Activated effector memory CD4-positive, alpha-beta T cell treated with anti-CD3 and anti-CD28 coated beads, Interleukin-2, amount 50 U/mL, for 16 hours (primary cell): ENCODE measurements at places on chromosomes 12 and 14.

GRCh38 chr12:53868511-53868986 is 70.1 kb upstream of the HOXC13 start:
- DNase-seq, result no peak

DNA sequence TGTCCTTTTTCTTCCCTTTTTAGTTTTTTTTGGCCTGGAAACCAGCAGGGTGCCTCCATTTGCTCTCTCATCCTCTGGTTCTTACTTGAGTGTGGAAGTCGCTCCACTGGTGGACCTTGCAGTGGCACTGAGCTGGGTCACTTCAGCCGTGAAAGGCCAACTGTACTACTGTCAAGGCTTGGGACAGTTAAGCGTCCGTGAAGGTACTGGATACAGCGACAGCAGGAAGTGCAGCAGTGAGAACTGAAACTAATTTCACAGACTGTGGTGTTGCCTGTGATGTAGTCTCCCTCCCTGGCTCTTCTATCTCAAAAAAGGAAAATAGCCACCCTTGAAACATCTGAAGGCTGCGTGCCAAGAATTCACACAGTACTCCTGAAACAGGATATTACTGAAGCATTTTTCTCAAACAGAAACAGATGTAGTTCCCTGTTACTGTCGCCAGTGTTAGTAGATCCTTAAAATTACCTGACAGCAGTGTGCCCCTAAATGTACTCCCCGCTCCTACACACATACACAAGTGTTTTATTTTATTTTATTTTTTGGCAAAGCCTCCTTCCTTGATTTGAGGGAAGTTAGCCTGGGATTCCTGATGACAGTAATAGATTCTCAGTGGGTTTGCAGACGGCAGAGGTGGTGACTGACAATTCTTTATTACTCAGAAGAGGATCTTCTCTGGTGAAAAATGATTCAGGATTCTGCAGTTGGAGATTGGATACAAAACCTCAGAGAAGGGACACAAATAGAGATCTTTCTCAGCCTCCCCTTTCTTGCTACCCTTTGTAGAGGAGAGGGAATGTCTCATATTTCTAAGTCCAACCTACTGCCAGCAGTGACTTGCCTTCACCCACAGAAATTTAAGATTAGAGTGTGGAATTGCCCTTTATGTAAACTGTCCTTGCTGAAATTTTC is 4.4 kb downstream of the SUSD6 start:
- peak; percentile 76 for DNase-seq

GRCh38 chr14:93319494-93319893 is 13.3 kb downstream of the BTBD7 start:
- DNase-seq, result no peak

- DNase-seq, result no peak
These were observed 388.6 kb downstream of the RAD51B start for GRCh38 chr14:68208218-68208617.

DNA sequence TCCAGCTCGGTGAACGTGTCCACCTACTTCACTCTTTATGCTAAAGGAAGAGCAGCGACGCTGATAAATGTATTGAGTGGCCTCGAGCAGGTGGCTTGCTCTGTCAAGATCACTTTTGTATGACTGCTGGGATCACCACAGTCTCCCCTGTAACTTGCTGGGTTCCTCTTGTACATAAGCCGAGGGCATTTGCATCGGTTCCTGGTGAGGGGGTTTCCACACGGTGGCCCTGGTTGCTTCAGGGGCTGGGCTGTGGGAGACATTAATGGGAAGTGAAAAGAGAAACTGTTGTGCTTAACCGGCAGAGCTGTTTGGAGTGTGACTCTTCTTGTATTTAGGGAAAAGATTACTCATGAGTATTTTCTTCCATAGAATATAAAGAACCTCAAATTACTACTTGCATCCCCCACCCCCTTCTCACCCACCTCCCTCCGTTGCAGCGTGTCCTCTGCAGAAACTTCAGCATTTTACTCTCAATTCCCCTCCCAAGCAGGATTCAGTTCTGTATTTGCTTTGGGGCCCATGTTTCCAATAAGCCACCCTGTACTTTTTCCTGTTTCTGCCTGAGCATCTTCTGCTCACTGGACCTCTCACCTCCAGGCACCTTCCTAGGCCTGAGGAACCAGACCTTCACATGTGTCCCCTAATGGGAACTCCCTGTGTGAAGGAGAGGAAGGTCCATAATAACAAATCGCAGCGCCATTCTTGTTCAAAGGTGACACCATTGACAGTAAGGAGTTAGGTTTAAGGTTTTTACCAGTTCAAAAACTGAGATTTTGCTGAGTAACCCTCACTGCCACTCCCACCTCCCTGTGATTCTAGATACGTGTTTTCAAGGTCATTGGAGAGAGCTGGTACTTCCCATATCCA is 187.0 kb downstream of the ETV6 start:
- DNase-seq, result peak; percentile 83

DNA sequence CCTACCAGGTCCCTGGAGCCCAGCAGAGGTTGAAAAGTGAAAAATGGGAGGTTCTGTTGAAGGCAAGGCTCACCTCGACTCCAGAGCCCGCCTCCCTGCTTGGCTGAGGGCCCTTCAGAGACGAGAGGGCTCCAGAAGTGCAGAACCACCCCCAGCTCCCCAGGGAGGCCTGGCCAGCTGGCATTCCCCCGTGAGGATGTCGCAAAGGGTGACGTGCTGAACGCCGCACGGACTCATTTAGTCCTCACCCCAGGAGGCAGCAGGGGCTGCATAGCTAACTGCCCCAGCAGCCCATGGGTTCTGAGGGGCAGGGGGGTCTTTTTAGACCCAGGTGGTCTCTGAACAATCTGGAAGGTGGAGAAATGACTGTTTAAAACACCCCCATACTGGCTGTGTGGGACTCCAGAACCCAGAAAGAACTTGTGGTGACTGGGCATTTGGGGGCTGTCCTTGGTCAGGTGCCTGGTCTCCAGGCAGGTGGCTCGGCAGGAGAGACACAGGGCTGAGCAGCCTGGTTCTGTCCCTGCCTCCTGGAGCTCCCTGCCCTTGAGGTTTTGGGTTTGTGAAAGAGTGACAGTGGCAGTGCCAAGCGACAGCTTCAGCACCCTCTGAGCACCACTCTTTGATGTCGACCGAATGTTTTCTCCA is 32.0 kb downstream of the ANAPC7 start:
- DNase-seq, result peak; percentile 50

DNA sequence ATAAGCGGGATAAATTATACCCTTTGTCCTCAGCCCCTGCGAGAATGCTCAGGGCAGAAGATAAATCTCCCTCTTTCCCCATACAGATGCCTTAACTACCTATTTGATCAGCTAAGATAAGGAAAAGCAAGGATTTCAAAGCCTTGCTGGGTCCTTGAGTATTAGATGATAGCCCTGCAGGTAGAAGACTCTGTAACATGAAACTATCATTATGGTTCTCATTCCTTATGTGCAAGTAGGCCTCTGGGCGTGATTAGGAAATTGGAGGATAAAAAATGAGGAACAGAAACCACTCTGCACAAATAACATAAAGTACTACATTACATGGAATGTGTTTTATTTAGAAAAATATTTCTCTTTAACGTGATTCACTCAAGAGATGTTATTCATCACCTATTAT is 14.5 kb upstream of the WDR89 start:
- no peak for DNase-seq

DNA sequence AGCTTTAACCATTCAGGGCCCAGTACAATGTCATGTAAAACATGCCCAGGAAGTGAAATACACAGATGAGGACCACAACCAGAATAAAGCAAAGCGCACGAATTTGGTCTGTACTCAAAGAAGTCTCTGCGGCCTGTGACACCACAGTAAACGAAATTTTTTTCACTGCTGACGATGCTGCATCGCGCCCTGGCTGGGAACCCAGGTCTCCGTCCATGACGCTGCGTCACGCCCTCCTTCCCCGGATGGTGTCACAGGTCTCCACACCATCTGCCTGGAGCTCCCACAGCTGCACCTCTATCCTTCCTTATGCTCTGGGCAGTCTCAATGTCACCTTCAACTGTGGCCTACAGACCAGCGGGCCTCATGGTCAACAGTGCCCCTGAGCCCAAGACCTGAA is 17.8 kb downstream of the ANKLE2 start:
- no peak for DNase-seq

DNA sequence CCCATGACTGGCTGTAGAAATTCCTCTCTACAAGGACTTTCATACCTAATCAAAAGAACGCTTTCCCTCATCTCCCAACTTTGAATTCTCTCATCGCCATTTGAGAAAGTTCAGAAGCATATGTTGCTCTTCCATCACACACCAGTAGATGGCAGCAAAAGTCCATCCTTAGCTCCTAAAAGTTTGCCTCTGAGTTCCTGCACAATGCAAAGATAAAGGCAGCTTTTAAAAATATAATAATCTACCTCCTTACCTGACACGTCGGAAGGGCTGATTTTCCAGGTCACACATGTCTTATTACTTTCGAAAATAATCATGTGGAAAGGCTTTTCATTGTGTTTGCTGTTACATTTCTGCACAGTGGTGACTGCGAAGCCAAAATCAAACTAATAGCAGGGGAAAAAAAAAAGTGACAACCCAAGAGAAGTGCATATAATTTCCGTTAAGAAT is 456.7 kb upstream of the SEL1L start:
- DNase-seq, result no peak

DNA sequence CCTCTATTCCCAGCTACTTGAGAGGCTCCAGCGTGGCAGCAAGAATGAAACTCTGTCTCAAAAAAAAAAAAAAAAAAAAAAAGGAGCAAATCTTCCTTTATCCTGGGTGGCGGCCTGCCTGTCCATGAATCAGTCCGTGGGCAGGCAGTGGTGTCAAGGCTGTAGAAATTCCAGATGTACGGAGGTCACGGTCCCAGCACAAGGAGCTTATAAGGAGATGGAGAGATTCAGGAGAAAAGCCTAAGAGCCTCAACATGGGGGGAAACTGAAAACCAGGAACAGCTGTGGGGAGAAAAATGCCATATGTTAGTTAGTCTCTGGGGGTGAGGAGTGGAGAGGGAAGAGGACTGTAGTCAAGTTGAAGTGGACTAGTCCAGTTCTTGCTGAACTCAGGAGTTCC is 130.5 kb upstream of the CRY1 start:
- DNase-seq, result no peak

GRCh38 chr12:4243091-4243490 is 30.5 kb upstream of the CCND2 start:
- DNase-seq, result no peak
